ENCODE measurements at places on chromosomes 12 and 14. TPM values are rescaled to one million over a fixed set of nuclear protein-coding genes. Genes with fewer than 3 reads are reported as not detected.

Gene C1QL4
- not detected for total RNA-seq

Gene GALC
- total RNA-seq = 21.3 TPM

Gene LRP1
- 1,119 TPM for total RNA-seq

Gene ZDHHC17
- total RNA-seq = 10.2 TPM

Gene GZMH
- not detected for total RNA-seq

Gene TRHDE
- total RNA-seq = not detected

Gene C1R
- 903 TPM for total RNA-seq

Gene TSPAN19
- total RNA-seq = not detected

Gene AKAP5
- 0.31 TPM for total RNA-seq

Gene CD4
- total RNA-seq = 0.75 TPM

Gene EXOC3L4
- total RNA-seq = 1.9 TPM

Gene TARBP2
- total RNA-seq = 26.5 TPM

Gene KLRK1
- total RNA-seq = not detected

Gene TAC3
- not detected for total RNA-seq
